ENCODE measurements at places on chromosomes 2 and 18. TPM values are rescaled to one million over a fixed set of nuclear protein-coding genes. Genes with fewer than 3 reads are reported as not detected.

MGAT4A gene
- 108 TPM for total RNA-seq

ALPP gene
- not detected for total RNA-seq

GALNT3 gene
- total RNA-seq = 16.2 TPM

KRCC1 gene
- total RNA-seq = 12.8 TPM

CD8A gene
- total RNA-seq = 180 TPM

VWC2L gene
- total RNA-seq = not detected

SIX2 gene
- 0.12 TPM for total RNA-seq

CPS1 gene
- 3.3 TPM for total RNA-seq

ITGA4 gene
- total RNA-seq = 47.3 TPM

DNA sequence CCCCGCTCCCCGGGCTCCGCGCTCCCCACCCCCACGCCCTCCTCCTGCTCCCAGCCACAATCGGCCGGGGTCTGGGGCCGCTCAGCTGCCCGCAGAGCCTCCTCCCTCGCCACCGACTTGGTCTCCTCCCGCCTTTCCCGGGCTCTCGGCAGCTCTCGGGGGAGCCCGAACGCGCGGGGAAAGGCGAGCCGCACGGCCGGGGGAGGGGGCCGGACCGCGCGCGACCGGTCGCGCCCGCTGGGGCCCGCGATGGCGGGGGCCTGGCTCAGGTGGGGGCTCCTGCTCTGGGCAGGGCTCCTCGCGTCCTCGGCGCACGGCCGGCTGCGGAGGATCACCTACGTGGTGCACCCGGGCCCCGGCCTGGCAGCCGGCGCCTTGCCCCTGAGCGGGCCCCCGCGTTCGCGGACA is 327 bp downstream of the LTBP1 start:
- no peak overlapping the region for H3K4me3 ChIP-seq
- H3K27ac ChIP-seq = no peak overlapping the region
- peaks cover 1% of the 10 kb centered on the region for H3K36me3 ChIP-seq
- H3K27me3 ChIP-seq = peaks cover 51% of the 10 kb centered on the region
- peaks cover 6% of the 10 kb centered on the region for H3K4me1 ChIP-seq

DNA sequence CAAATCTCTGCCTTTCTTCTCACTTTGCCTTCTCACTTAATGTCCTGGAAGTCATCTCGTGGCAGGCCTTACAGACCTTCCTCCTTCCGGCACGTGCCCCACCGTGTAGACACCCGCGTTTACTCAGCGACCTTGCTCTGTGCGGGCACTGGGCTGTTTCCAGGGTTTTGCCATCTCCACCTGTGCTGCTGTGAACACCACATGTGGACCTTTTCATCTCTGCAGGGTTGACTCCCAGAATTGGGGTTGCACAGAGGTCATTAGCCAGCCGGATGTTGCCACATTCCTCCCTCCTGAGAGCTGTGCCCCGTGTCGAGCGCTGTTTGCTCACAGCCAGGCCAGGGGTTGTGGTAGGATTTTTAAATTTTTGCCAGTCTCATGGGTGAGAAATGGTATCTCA is 25.4 kb downstream of the KCNG2 start:
- H3K27me3 ChIP-seq = peaks cover 15% of the 10 kb centered on the region
- no peaks in the 10 kb centered on the region for H3K36me3 ChIP-seq
- H3K4me1 ChIP-seq = no peaks in the 10 kb centered on the region
- H3K4me3 ChIP-seq = no peak overlapping the region
- H3K27ac ChIP-seq = no peak overlapping the region
- DNase-seq = no peak

DNA sequence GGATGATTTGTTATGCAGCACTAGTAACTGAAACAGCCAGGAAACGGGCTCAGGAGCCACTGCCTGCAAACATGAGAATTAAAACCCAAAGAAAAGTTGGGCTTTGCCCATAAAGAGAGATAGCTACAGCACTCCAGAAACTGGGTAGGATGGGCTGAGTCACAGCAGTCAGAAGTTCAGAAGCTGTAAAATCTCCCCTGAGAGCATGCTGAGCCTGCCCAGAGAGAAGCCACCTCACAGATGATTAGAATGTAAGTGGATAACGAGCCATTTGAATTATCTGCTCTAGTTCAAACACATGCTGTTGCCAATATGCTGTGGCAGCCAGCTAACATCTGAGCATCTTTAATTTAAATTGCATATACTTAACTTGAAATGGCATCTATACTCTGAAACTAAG is 388.1 kb upstream of the ACVR2A start:
- H3K36me3 ChIP-seq = no peaks in the 10 kb centered on the region
- no peak for DNase-seq
- no peak overlapping the region for H3K4me3 ChIP-seq
- no peaks in the 10 kb centered on the region for H3K4me1 ChIP-seq
- no peaks in the 10 kb centered on the region for H3K27me3 ChIP-seq

GRCh38 chr2:188869550-188869949 is 104.6 kb upstream of the COL3A1 start:
- H3K4me1 ChIP-seq = peaks cover 5% of the 10 kb centered on the region
- peak overlapping the region; percentile 9 for H3K27ac ChIP-seq
- H3K4me3 ChIP-seq = peak overlapping the region; percentile 46
- H3K36me3 ChIP-seq = peaks cover 8% of the 10 kb centered on the region
- no peaks in the 10 kb centered on the region for H3K27me3 ChIP-seq

DNA sequence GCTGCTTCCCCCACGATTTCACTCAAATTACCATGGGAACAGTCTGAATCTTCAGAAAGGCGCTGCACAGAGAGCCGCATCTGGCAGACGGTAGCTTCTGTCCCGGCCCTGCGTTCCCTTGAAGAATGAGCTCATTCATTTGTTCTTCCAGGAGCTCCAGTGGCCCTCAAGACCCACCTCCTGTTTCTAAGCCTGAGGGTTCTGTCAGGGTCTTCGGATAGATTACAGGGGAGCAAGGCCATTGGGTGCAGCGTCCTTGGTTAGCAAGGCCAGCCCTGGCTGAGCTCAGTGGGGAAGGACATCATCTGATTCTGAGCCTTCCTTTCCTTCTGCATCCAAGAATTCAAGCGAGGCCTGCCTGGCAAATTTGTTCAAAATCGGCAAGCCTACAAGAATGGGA is 111.9 kb downstream of the PDCL3 start:
- H3K4me1 ChIP-seq = no peaks in the 10 kb centered on the region
- no peaks in the 10 kb centered on the region for H3K27me3 ChIP-seq
- no peak overlapping the region for H3K27ac ChIP-seq
- no peak overlapping the region for H3K4me3 ChIP-seq
- H3K36me3 ChIP-seq = no peaks in the 10 kb centered on the region

GRCh38 chr18:27712066-27712465 is 464.9 kb downstream of the CDH2 start:
- H3K4me1 ChIP-seq = no peaks in the 10 kb centered on the region
- H3K4me3 ChIP-seq = no peak overlapping the region
- H3K27ac ChIP-seq = no peak overlapping the region
- H3K27me3 ChIP-seq = no peaks in the 10 kb centered on the region
- DNase-seq = no peak

DNA sequence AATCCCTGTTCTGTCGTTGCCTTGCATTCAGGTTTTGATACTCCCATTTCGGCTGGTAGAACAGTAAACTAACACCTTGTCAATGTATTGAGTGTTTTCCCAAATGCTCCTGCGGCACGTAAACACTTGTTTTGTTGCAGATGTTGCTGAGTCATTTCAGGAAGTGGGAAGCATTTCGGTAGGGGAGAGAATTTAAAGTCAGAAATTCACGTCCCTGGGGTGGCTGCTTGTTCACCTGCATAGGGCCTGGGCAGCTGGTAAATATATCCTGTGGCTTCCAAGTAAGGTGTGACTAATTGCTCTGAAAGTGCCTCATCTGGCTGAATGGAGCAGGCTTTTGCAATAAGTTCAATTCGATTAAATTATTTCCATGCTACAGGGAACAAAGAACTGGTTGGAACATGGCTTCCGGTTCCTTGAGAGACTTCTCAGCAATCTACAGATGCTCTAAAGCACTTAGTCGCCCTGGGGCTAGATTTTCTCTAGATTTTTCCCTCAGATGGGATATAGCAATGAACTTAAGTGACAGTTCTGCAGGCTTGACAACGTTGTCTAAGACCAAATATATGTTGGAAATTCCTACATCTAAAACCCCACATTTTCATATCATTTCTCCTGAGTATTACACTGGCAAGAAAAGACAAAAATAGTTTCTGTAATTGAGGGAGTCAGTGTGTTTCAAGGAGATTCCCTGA is 5.2 kb downstream of the GALR1 start:
- no peak overlapping the region for H3K4me3 ChIP-seq
- no peak for DNase-seq
- peaks cover 6% of the 10 kb centered on the region for H3K4me1 ChIP-seq

- no peak overlapping the region for H3K4me3 ChIP-seq
- no peak for DNase-seq
- H3K27me3 ChIP-seq = no peaks in the 10 kb centered on the region
- H3K27ac ChIP-seq = no peak overlapping the region
- H3K36me3 ChIP-seq = peaks cover 2% of the 10 kb centered on the region
Measured at GRCh38 chr18:2376707-2377106, 194.6 kb downstream of the METTL4 start.

DNA sequence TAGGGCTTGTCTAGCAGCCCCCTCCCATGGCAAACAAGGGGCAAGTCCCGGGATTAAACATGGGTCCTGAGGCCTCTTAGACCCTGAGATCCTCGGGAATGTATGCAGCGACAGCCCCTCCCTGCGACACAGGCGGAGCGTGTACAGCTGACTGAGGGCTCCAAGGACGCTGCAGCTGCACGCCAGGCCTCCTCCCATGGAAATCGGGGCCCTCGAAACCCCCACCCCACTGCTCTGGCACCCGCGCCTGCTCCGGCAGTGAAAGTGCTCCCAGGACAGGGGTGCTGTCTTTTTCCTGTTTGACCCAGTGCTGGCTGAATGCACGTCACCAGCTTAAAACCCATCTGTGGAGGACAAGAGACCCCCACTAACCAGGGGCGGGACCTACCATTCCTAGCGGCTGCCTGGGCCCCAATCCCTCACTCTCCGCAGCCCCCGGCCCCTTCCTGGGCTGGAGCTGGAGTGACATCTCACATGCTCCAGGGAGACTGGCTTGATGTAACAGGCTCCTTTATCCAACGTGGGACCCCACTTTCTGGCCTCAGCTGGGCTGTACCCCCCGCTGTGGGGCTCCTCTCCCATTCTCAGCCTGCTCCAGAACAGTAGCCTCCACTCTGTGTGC is 247.7 kb downstream of the TWIST2 start:
- no peak for DNase-seq
- no peaks in the 10 kb centered on the region for H3K36me3 ChIP-seq
- H3K4me3 ChIP-seq = no peak overlapping the region
- no peaks in the 10 kb centered on the region for H3K27me3 ChIP-seq
- no peak overlapping the region for H3K27ac ChIP-seq
- H3K4me1 ChIP-seq = no peaks in the 10 kb centered on the region

- H3K27me3 ChIP-seq = no peaks in the 10 kb centered on the region
- no peak overlapping the region for H3K4me3 ChIP-seq
- H3K36me3 ChIP-seq = peaks cover 2% of the 10 kb centered on the region
- no peak for DNase-seq
- peak overlapping the region; percentile 13 for H3K27ac ChIP-seq
- H3K4me1 ChIP-seq = peaks cover 15% of the 10 kb centered on the region
Measured at GRCh38 chr2:177545143-177545542, 152.6 kb downstream of the AGPS start.

- H3K27me3 ChIP-seq = no peaks in the 10 kb centered on the region
- no peaks in the 10 kb centered on the region for H3K4me1 ChIP-seq
- H3K36me3 ChIP-seq = no peaks in the 10 kb centered on the region
- no peak for DNase-seq
Measured at GRCh38 chr2:129320288-129320687, 659.2 kb upstream of the RAB6C start.

GRCh38 chr2:239827523-239827890 is 197.6 kb downstream of the NDUFA10 start:
- no peaks in the 10 kb centered on the region for H3K36me3 ChIP-seq
- DNase-seq = no peak
- H3K27ac ChIP-seq = no peak overlapping the region
- H3K27me3 ChIP-seq = no peaks in the 10 kb centered on the region
- peaks cover 3% of the 10 kb centered on the region for H3K4me1 ChIP-seq
- H3K4me3 ChIP-seq = no peak overlapping the region

DNA sequence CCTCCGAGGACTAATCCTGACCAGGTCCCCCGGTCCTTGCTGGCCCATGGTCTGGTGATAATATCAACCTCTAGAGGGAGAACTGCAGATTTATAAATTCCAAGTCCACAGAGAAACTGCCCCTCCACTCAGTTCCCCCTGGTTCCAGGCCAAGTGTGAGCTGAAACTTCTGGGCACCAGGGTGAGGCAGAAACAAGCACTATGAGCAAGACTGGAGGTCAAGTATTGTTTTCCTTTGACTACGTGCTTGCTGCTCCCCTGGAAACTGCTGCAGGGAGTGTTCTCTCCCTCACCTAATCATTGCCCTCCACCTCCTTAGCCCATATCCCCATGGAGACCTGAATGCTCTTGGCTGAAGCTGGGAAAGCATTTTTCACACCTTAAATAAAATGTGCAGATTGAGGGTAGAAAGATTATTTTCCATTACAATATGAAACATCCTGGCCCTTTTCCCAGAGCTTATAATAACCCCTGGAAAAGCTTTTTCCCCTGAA is 135.2 kb downstream of the RDH14 start:
- H3K36me3 ChIP-seq = no peaks in the 10 kb centered on the region
- no peak for DNase-seq
- no peak overlapping the region for H3K27ac ChIP-seq
- no peaks in the 10 kb centered on the region for H3K4me1 ChIP-seq
- H3K4me3 ChIP-seq = no peak overlapping the region

DNA sequence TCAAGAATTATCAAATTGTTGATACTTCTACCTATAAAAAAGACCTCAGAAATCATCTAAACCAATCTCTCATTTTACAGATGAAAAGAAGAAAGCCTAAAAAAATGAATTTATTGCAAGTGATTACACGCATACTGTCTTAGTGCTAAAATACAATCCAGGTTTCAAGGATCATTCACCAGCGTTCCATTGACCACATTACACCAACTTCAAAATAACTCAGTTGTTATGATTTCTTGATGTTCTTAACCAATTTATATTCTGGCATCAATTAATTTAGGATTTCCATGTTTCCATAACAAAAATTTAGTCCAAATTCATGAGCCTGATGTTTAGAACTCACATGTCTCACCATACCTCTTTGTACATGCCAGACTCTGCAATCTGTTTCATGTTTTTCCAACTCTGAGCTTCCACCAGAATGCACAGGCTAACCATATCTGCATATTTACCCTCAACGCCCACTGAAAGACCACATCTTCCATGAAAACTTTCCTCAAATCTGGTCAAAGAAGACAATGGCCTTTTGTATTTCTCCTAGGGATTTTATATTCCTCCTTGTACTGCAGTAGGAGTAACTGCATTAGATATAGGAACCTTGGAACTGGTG is 2.1 kb upstream of the INSIG2 start:
- no peak overlapping the region for H3K4me3 ChIP-seq
- H3K36me3 ChIP-seq = no peaks in the 10 kb centered on the region
- H3K4me1 ChIP-seq = peaks cover 7% of the 10 kb centered on the region

GRCh38 chr2:40760071-40760666 is 308.3 kb upstream of the SLC8A1 start:
- peak; percentile 11 for DNase-seq
- H3K4me3 ChIP-seq = no peak overlapping the region
- H3K27ac ChIP-seq = no peak overlapping the region
- no peaks in the 10 kb centered on the region for H3K27me3 ChIP-seq
- H3K36me3 ChIP-seq = no peaks in the 10 kb centered on the region
